GM13977 (cell line): ENCODE measurements at places on chromosomes 7 and 10.
A peak's percentile ranks its signal among the peaks of the same experiment; 100 is the strongest.

GRCh38 chr10:108003061-108003460 is 838.6 kb upstream of the SORCS1 start:
- DNase-seq: no peak

DNA sequence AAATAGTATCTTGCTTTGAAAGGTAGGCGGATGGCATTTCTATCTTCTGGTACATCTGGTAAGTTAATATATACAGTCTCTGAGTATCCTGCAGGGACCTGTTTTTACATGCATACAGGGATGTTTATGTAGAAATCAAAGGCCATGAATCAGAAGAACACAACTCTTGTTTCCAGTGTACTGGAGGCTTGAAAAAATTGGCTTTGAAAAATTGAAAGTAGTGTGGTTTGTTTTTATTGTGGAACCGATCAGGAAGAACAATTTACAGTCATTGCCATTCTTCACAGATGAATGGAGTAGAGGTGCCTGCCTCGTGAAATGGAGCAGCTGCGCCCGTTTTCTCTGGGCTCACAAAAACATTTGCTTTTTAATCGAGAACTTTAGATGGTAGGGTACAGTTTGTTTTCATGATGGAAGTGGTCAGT is 54.0 kb upstream of the RPA3 start:
- no peak for DNase-seq

GRCh38 chr7:26743205-26743604 is 121.2 kb downstream of the SKAP2 start:
- DNase-seq: no peak

DNA sequence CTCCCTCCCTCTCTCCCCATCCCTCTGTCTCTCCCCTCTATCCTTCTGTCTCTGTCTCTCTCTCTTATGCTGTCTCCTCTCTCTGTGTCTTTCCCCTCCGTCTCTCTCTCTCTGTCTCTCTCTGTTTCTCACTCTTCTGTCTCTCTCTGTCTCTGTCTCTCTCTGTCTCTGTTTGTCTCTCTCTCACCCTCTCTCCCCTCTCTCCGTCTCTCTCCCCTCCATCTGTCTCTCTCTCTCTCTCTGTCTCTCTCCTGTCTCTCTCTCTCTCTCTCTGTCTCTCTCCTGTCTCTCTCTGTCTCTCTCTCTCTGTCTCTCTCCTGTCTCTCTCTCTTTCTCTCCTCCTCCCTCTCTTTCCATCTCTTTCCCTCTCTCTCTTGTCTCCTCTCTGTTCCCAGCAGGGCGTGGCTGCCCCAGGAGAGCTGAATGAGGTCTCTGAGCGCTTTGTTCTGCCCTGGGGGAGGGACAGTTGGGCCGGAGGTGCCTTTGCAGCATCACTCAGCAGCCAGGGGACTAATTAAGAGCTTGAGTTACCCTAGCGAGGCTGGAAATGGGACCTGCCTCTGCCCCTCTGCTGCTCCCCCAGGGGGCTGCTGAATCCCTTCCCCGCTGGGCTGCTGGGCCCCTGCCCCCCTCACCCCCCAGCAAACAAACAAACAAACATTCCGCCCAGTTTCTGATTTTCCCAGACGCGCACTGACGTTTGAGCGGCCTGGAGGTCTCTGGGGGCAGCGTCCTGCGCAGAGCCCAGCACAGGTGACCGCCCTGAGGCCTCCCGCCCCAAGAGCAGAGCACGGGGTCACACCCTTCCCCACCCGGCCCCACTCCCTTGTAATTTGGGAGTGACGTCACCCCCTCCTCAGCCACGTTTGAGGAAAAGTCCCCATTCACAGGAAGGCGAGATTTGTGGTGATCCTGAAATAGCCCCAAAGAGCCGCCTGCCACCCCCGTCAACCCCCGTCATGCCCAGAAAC is 68.1 kb downstream of the PDGFA start:
- no peak for DNase-seq

GRCh38 chr10:96840841-96841518 is 8.9 kb downstream of the LCOR start:
- DNase-seq: no peak

- no peak for DNase-seq
Measured at GRCh38 chr7:5421714-5422395, 1.8 kb downstream of the TNRC18 start.

DNA sequence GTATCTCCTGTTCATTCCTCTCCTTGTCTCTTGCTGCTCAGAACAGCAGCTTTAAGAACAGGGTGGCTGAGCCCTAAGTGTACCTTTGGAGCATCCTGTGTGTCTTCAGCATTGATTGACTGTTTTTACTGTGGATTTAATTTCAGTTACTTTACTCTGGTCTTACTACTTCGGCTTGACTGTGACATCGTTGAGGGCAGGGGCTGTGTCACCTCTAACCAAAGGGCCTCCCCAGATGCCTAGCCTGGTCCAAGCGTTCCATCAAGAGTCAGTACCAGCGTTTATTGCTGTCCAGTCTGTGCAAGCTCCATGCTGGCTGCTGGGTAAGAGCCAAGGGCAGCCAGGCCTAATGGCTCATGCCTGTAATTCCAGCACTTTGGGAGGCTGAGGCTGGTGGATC is 32.4 kb downstream of the CCM2 start:
- no peak for DNase-seq

GRCh38 chr7:88387368-88387767 is 80.7 kb upstream of the STEAP4 start:
- no peak for DNase-seq

DNA sequence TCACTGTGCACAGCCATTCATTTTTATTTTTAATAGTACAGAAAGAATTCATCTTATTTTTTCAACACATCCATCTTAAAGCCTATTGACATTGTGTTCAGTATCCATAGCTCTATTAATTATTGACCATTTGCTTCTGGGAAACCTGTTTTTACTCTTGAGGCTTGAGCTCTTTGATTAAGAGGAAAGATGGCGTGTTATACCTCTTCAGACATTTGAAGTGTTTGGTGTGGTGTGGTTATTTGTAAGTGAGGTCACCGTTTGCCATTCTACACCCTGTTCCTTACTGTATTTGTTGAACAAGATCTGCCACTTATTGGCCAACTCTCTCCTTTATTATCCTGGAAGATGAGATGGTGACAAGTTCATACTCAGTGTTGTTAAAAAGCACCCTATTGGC is 18.4 kb downstream of the C7orf57 start:
- DNase-seq: no peak

- DNase-seq: no peak
Measured at GRCh38 chr10:26879744-26880143, 19.0 kb upstream of the ABI1 start.

- no peak for DNase-seq
Measured at GRCh38 chr7:94972296-94972695, 64.9 kb downstream of the PPP1R9A start.

- DNase-seq: no peak
Measured at GRCh38 chr7:100886936-100887515, 2.5 kb downstream of the UFSP1 start.

- DNase-seq: no peak
Measured at GRCh38 chr10:91378061-91378460, 32.1 kb upstream of the HECTD2 start.

DNA sequence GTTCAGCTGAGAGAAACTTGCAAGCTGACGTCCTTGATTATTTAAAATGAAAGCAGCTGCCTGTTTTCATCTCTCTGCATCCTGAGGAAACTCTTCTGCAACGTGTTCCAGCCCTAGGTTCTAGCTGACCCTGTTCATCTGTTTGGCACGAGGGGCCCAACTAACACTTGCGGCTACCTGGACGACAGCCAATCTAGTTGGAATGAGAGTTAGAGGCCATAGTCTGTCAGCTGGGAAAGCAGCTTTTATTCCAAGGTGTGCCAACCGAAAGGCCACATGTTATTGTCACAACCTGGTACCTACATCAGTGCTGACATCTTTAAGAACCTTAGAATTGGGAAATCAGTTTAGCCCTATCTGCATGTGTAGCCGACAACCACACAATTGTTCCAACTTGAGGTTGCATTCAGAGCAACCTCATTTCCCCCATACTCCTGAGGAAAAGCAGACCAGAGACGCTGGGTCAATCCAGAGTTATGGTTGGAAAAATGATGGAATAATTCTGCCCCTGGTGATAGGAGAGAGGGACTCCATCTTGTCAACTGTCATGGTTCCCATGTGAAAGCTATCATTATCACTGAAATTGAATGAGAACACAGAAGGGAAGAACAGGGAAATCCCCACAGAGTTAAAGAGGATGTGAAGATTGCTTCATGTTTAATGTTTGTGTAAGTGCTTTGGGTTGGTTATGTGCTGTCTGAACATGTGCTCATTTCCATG is 121.6 kb downstream of the EGFR start:
- DNase-seq: peak; percentile 77

DNA sequence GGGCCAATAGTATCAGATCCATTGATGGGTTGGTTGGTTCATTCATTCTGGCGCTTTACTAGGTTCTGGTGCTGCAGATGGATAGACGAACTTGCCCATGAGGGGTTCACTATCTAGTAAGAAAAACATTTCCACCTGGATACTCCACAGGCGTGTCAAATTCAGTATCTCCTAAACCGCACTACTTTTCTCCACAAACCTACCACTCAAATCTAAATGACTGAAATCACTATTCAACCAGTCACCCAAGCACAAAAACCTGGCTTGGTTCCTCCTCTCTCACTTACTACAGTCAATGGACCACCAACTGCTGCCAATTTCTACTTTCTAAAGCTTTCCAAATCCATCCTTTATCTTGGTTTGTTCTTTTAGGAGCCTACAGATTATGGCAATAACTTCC is 572 bp downstream of the AGK start:
- DNase-seq: peak; percentile 27

- DNase-seq: no peak
Measured at GRCh38 chr10:23139677-23140076, 44.3 kb downstream of the MSRB2 start.

- no peak for DNase-seq
Measured at GRCh38 chr7:145884716-145885514, 231.7 kb upstream of the CNTNAP2 start.

DNA sequence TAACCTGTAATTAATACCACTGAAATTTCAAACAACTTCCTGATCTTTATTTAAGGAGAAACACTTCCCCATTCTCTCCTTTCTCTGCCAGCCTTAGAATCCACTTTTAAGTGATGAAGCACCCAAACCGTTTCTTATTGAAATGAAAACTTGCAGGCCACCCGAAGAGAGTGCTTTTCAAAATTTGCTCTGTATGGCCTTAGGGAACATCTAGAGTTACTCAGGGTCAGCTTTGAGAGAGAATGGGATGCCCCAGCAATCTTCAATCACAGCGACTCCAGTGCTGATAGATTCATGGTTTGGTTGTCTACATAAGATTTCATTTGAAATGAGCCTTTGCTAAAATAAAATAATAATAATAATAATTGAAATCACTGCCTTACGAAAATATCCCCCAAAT is 323.1 kb downstream of the PCLO start:
- no peak for DNase-seq

- DNase-seq: no peak
Measured at GRCh38 chr10:5291501-5292195, 73.1 kb upstream of the UCN3 start.

DNA sequence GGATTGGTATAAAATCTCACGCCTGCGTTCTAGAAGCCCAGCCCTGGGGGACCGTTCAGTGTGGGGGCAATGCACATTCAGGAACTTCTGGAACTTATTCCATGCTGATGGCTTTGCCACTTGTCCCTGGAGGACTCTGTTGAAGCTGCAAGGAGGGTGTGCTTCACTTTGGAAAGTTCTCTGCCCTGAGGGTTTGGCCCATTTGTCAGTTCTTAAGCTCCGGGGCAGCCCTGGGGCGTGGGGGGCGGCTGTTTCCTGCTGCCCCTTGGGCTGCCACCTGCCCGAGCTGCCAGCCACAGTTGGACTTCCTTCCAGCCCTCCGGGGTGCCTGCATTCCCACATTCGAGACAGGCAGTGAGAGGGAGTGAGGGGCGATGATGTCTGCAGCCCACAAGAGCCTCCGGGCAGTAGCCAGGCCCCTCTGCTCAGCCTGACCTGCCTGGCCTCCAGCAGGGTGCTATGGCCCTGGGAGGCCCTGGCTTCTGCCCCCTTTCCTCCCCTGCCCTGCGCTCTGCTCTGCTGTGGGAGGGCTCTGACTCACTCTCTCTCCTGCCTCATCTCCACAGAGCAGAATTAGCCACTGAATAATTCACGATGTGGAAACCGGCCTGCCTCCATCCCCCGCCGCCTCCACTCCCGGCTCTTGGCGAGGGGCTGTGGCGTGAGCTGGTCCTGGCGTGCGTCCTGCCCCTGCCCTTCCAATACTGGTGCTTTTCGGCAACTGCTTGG is 1.9 kb downstream of the TTYH3 start:
- DNase-seq: no peak

DNA sequence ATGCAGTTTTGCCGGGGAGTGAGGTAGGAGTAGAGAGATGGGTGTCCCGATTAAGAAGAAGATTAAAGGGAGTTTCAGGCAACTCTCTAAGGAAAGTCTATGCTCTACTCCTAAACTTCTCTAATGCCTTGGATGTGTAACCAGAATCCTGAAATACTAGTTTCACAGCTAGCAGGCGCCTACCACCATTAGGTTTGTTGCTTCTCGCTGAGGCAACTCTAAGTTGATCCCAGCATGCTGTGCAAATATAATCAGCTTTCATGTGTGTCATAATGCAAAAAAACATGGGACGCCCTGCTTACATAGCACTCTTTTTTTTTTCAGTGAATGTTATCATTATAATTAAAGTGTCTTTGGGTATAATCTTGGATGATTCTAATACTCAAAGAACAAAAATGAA is 50.4 kb upstream of the FAM3C start:
- no peak for DNase-seq

DNA sequence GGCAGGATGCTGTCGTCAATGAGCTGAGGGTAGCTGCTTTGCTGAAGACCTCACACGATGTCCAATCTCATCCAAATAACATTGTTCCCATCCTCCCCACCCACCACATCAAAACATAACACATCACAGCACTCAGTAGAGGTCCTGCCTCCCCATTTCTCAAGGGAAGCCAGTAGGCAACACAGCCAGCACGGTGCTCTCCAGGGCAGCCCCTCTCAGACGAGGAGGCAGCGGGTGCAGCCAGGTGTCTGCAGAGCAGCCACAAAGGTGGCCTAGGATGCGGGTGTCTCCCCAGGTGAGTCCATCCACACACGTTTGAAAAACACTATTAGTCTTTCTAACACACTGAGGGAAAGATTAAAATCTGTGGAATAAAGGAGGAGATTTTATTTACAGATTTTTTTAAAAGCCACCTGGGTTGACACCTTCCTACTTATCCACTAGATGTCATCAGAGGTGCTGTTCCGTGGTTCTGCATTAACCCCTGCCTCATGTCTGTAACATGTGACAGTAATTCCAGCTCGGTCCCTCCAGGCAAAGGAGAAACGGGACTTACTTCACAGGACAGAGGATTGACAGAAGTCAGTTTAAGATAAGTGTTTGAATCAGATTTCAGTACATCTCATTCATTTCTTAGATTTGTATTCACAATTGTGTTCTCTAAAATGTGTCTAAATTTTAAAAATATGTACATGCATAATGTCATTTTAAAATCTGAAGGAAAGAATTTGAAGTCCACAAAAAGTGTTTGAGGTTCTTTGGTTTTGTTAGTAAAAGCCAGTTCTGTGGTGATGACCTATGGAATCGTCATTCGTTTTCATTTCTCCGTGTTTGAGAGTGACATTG is 68.0 kb downstream of the LANCL2 start:
- DNase-seq: peak; percentile 76

- DNase-seq: no peak
Measured at GRCh38 chr10:35908451-35908850, 266.4 kb upstream of the FZD8 start.
